Stimulated activated CD8-positive, alpha-beta memory T cell treated with anti-CD3 and anti-CD28 coated beads, Interleukin-4, amount 100 ng/mL, for 4 hours (primary cell): ENCODE measurements at places on chromosomes 7 and 10.

DNA sequence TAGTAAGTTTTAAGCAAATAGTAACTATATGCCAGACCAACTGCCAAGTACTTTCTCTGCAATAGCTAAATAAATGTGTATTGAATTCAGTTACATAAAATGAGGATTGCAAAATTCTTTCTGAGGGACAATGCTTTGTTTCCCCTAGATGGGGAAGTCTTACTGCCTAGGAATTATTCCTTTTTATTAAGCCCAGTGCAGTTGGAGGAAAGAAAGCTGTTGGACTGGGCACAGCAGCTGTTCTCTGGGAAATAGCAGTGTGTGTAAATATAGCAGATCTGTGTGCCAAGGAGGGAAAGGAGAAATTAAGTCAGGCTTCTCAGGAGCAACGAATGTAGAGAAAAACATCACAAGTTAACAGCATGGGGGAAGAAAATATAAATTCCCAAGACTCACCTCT lies 77.1 kb downstream of the SEC23IP start:
- DNase-seq = no peak

GRCh38 chr7:93949423-93949822 lies 27.9 kb downstream of the GNG11 start:
- DNase-seq = no peak

- DNase-seq = no peak
These were observed 100.6 kb upstream of the PDE1C start for GRCh38 chr7:32170838-32171237.

DNA sequence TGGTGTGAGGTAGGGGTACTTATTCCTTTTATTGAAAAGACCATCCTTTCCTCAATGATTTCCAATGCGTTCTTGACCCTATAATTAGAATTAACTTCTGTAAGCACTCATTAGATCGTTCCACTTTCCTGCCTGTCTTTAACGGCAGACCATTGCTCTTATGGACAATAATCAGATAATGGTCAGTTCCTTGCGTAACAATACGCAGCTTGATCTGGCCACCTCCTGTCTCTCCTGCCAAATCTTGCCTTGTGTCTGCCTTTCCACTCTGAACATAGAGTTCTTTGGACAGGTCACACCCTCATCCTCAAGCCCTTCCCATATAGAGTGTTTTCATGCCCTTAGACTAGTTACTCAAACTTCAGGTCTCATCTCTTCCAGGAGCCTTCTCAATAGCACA lies 2.4 kb upstream of the WIPI2 start:
- no peak for DNase-seq

DNA sequence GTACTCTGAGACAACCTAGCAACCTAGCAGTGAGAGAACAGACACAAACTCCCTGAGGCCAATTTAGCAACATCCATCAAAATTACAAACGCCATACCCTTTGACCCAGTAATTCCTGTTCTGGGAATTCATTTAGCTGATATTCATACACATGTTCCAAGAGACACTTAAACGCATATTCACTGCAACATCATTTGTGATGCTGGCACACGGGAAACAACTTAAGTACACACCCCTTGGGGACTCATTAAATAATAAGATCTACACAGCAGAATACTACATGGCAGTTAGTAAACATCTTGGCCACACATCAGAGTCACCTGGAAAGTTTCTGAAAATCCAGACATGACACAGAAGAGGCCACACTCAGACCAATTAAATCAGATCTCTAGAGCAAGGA lies 17.6 kb downstream of the NUDCD3 start:
- DNase-seq = no peak

GRCh38 chr10:32139223-32140073 lies 83.2 kb upstream of the KIF5B start:
- DNase-seq = no peak

- DNase-seq = no peak
These were observed 78.7 kb upstream of the C1GALT1 start for GRCh38 chr7:7103343-7104313.

GRCh38 chr10:119516381-119517234 lies 25.9 kb downstream of the RGS10 start:
- no peak for DNase-seq

- DNase-seq = no peak
These were observed 25.8 kb downstream of the MET start for GRCh38 chr7:116697761-116698160.

DNA sequence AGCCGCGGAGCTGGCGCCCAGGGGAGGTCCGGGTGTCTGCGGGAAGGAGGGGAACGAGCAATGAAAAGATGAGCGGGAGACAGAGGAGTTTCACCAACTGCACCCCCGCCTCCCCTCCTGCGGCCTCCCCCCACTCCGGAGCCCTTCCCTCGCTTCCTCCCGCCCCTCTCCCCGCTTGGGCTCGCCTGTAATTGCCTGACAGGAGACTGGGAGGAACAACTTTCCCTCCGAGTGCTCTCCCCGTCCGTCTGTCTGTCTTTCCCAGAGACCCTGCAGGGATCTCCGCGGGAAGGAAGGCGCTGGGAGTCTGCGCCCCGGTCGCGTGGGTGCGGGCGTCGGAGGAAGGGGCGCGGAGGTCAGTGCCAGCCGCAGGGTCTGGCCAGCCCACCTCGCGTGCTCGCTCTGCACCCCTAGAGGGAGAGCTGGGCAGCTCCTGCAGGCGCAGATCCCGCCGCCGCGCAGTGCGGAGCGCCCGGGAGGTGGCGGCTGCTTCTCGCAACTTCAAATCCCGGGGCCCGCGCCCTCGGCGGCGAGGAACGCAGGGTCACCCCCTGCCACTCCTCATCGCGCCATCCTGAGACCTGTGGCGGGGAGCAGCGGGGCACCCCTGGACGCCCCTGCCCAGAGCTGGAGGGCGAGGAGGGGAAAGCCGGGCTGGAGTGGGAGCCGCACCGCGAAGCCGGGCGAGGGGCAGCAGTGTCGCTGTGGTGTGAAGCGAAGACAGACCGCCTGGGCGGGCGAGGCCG lies 511 bp upstream of the NRP1 start:
- DNase-seq = no peak

DNA sequence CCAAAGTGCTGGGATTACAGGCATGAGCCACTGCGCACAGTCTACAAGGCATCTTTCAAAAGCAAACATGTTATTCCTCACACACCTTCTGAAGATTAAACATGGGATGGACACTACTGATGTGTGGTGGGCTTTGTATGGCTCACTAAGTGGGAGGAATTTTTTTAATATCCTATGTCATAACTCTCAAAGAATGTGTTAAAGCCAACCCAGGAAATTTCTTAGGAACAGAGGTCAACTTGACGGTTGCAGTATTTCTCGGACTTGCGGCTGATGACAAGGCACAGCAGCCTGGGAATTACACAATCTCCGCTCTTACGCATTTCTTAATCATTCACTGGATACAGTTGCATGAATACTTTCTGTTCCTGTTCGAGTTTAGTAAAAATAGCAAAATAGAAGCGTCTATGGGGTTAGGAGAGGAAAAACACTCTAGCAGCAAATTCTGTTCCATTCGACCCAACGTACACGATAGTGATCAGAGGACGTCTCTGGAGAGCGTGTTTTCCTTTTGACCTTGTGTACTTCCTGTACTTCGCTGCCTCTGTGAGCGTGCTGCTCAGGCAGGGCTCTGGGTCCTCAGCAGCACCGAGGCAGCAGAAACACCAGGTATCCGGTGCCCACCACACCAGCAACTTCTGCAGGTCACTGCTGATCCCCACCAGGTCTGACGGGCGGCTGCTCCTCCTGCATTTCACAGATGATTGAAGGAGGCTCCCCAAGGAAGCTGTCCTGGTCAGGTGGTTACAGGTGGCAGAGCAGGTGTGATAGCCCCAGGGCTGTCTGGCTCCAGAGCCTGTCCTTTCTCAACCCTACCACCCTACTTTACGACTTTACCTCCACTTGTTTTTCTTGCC lies 26.4 kb upstream of the SRGN start:
- DNase-seq = no peak

- no peak for DNase-seq
These were observed 59.8 kb upstream of the ARHGAP21 start for GRCh38 chr10:24783504-24783903.

DNA sequence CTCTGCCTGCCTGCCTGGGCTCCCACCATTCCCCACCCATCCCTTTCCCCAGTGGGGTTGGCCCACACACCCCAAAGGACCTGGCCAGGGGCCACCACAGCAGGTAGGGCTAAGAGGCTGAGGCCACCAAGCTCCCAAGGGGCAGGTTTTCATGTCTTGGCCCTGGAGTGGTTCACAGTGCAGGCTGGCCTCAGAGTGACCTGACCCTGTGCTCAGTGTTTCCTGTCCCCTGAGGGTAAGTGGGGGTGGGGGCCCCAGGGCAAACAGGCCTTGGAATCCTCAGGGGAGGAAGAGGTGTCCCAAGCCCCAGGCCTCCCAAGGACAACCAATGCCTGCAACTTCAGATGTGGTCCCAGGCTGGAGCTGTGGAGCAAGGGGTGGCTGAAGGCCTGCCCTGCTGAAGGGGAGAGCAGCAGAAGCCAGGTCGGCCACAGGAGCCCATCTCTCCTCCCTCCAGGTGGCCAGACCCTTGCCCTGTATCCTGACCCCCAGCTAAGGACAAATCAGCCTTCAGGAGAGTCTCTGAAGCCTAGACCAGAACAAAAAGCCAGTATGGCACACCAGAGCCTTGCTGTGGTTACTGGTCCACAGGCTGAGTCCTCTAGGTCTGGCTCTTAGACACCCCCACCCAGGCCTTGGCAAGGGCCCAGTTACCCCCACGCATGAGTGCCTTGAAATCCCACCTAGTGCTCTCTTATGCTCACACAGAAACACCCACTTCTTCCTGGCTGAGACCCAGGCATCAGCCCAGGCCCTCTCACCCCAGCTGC lies 27.6 kb downstream of the POLL start:
- no peak for DNase-seq

DNA sequence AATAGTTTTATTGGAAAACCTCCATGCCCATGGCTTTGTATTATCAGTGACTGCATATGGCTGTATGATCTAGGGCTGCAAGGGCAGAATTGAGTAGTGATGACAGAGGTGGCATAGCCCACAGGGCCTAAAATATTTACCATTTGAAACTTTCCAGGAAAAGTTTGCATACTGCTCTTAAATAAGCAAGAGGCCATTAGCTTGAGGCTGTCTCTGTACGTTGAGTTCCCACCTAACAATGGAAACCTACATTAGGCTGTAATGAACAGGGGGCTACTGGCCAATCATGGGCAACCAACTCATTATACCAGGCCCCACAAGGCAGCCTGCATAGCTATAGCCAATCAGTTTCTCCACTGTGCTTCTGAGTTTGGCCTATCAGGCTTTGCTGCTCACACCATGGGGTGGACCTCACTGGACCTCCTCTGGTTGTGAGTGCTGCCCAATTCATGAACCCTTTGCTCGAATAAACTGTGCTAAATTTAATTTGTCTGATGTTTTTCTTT lies 673 bp upstream of the ST8SIA6 start:
- DNase-seq = no peak

- no peak for DNase-seq
These were observed 121.2 kb downstream of the RTKN2 start for GRCh38 chr10:62147425-62147824.

GRCh38 chr7:43010061-43010460 lies 77.9 kb downstream of the MRPL32 start:
- no peak for DNase-seq

- DNase-seq = no peak
These were observed 12.7 kb upstream of the SVIL start for GRCh38 chr10:29647478-29647877.

DNA sequence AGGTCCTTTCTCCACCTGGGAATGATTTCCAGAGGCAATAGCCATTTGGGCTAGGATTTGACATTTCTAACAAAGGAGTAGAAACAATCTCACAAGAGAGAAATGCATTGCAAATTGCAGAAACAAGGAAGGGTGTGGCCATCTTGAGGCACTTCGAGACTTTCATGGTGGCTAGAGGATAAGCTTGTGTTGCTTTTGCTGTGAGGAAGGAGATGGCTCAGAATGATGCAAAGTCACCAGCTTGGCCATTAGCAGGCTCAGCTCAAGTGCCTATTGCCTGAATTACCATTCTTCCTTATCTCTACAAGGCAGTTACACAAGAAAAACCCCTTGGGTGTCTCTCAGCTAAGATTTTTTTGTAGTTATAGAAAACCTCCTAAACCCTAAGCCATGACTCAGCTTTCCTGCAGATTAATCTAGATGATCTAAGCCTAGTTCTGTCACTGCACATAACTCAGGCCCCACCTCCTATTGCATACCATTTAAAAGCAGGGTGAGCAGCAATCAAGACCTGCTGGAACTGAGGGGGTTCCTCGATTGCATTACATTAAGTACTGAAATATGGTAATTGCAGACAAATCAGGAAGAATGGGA lies 683.1 kb downstream of the NRG3 start:
- DNase-seq = no peak

DNA sequence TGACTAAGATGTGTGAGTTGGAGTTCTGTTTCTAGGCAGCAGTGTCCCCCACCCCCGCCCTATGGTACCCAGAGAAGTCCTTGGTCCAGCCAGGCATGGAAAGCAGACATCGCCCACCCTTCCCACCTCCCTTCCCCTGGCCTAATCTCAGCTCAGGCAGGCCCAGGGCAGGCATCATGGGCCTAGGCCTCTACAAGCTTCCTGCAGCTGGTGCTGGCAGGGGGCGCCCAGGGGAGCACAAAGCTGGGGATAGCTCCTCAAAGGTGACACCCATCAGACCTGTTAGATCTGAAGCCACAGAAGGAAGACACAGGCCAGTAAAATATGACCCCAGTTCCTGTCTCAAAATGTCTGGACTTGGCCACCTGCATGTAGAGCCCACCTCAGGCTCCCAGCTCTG lies 18.9 kb upstream of the UNC5B start:
- DNase-seq = no peak

- no peak for DNase-seq
These were observed 7.9 kb downstream of the CALML3 start for GRCh38 chr10:5532618-5533097.

DNA sequence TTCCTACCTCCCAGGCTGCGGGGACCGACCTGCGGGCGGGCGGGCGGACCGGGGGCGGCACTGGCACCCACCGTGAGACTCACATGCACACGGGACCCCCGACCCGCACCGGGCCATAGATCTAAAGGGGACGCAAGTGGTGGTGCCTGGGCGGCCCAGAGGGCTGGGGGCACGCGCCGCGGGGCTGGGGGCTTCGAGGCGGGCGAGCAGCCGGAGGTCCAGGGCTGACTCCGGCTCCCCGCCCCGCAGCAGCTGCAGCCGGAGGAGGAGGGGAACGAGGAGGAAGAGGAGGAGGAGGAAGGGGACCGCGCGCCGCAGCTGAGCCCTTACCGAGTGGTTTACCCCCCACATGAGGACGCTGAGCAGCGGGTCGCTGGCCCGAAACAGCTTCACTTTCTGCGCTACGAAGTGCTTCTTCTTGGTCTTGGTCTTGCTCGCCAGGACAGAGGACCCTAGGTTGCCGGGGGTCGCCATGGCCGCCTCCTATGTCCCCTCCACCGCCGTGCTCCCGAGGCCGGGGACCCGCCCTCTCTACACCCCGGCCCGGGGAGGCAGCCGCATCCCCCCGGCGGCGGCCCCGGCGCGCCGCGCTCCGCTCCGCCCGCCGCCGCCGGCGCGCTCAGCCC lies 412 bp downstream of the PIP4K2A start:
- DNase-seq = no peak

GRCh38 chr10:11285171-11285570 lies 267.5 kb downstream of the CELF2 start:
- DNase-seq = no peak
